Sigmoid colon (tissue), 7 donors: ENCODE measurements at places on chromosomes 5 and 9. TPM values are rescaled to one million over a fixed set of nuclear protein-coding genes. Genes with fewer than 3 reads are reported as not detected.
A peak's percentile ranks its signal among the peaks of the same experiment; 100 is the strongest.

GRCh38 chr5:143405063-143405848, 1.8 kb upstream of the NR3C1 start:
- peak; percentile 92 for DNase-seq

Gene HRH2
- total RNA-seq: 1.5 TPM

Gene GABRA1
- total RNA-seq: not detected

DNA sequence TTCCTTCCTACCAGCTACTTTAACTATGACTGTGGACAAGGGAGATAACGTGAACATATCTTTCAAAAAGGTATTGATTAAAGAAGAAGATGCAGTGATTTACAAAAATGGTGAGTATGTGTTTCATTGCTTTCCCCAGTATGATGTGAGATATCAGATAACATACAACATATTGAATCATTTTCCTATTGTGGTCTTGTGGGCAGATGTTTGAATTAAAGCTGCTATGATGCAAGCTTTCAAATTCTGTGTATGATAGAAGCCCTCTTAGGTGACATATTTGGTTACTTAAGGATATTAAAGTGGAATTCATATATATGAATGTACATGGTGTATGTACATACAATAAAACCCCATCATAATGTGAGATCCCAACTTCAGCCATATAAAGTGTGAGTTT, 59.5 kb downstream of the TEK start:
- no peak for DNase-seq

Gene DMGDH
- 1.8 TPM for total RNA-seq

Gene PRXL2C
- 15.3 TPM for total RNA-seq

Gene DAB2IP
- 29.6 TPM for total RNA-seq

GRCh38 chr5:107388141-107388861, 282.4 kb downstream of the EFNA5 start:
- no peak for DNase-seq

DNA sequence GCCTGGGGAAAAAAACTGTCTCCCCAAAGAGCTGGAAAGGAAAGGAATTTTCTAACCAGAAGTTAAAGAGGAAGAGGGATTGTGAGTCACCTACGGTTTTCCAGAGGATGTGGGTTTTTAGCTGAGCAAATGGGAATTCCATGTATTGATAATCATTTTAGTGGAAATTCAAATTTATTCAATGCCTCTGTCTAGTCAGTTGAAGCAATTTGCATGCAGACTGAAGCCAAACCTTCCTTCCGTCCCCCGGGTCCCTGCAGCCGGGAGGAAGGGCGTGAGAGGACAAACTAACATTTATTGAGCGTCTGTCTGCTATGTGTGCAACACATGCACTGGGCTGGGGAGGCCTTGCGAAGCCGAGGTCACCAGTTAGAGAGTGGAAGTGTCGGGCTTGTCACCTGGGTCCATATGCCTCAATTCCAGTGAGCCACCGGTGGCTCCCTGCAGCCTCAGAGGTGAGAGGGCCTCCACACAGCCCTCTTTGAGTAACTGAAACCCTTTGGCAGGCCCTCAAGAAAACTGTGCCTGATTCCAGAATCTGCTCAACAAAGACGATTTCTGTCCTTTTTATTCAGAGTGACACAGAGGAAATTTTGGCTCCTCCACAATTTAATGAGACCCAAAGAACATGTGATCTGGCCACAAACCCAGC, 70.3 kb downstream of the COL27A1 start:
- DNase-seq: no peak

DNA sequence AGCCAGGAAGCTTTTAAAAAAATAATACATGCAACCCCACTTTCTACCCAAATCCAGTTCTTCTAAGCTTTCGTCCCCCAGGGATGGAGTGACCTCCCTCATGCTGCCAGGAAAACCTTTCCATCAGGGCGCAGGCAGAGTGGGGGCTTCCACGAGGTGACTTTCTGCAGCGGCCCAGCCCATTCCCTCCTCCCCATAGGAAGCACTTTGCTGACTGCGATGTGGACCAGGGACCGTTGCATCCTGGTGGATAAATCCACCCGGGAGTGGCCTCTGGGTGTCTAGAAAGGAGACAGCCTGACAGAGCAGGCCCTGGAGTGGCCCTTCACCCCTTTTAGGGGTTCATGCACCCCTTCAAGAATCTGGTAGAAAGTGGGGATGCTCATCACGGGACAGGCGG, 1.6 kb downstream of the QRFP start:
- no peak for DNase-seq

Gene IFNK
- not detected for total RNA-seq

DNA sequence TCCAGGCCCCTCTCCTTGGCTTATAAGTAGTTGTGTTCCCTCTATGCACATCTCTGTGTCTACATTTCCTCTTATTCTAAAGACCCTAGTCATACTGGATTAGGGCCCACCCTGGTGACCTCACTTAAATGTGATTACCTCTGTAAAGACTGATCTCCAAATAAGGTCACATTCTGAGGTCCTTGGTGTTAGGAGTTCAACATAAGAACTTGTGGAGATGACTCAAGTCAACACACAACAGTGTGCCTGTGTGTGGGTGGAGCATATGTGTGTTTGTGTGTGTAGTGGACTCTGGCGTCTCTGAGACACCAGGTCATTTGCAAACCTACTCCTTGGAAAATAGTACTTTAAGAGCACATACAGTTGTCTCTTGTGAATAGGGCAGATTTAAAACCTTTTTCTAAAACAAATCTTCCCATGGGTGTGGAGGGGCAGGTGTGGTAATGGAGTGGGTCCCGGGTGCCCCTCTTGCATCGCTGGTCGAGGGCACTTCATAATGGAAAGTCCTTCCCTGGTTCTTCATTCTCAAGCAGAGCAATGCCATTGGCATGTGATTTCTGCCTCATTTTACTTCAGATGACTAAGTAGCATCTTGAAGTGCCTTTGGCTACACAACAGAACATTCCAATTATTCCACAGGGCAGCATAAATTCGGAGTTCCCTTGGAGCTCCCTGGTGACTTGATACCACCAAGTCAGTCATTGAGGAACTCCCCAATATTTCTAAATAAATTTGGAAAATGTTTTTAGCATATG, 84.4 kb downstream of the C9orf152 start:
- DNase-seq: no peak

Gene WDR38
- total RNA-seq: not detected

DNA sequence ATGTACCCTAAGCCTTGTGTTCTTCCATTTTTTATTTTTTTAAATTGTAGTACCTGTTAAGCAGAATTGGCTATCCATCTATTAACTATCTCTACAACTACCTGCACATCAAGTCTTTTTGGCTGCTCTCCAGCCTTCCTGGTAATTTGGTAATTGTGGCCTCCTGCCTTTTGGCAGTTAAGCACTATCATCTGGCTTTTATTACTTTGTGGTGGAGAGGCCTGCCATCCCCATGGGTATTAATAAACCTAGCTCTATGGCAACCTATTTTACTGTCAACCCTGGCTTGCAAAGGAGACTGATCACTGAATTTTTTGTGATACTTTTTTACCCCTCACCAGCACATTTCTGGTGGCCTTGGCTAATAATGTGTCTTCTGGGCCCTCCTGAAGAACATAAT, 20.5 kb downstream of the SELENOP start:
- DNase-seq: no peak
